ENCODE measurements at places on chromosomes 2 and 18. TPM values are rescaled to one million over a fixed set of nuclear protein-coding genes. Genes with fewer than 3 reads are reported as not detected.

GRCh38 chr2:85861650-85862049, 27.1 kb downstream of the ST3GAL5 start:
- no peak for DNase-seq

Gene INSIG2
- 32.3 TPM for total RNA-seq

DNA sequence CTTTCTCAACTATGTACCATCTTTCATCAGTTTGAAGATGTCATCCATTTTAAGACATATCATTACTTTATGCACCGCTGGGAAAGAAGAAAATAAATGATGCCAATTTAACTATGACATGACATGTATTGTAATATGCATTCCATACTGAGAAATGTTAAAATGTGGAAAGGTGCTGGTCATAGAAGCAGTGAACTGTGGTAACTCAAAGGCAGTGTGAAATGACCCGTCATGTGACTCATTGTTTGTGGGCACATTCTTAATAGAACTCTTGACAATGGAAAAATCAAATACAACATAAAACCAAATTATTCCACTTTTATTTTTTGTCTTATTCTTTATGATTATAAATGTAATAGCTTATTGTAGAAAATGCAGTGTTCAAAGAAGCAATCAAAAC, 455.0 kb upstream of the ST6GAL2 start:
- DNase-seq: no peak

Gene TMEM198
- total RNA-seq: 2.0 TPM

GRCh38 chr2:21261591-21261990, 137.8 kb downstream of the TDRD15 start:
- no peak for DNase-seq

DNA sequence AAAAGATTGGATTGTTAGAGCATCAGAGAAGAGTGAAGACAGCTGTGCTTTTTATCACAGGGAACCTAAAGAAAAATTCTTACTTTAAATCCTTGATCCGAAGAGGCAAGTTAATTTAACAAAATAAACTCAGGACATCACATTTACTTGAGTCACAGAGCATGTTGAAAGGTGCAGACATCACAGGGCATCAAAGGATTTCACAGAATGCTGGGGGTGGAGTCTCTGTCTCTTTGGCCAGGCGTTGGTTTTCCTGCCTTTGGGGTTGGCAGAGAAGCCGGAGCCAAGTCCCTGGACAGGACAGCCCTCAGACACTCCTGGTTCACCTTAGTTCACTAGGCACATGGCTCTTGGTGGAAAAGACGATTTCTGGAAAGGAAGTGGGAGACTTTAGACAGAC, 56.3 kb downstream of the SH3RF3 start:
- DNase-seq: no peak

Gene SLC30A3
- total RNA-seq: 0.53 TPM

DNA sequence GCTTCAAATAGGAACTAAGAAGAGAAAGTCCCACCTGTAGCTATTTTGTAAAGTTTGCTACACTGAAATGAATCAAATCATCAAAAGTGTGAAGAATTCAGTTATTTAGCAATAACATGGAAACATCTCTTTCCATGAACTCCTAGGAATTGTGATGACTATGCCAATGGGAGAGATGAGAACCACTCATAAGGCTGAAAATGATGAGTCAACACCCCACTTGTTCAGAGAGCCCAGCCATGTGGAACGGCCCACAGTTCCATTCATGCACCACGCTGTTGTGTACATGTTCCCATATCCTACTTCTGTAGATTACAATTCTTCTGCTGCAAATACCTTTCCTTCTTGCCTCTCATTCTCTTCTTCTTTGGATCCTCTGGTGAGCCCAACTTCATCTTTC, 645.5 kb upstream of the ID2 start:
- DNase-seq: no peak

DNA sequence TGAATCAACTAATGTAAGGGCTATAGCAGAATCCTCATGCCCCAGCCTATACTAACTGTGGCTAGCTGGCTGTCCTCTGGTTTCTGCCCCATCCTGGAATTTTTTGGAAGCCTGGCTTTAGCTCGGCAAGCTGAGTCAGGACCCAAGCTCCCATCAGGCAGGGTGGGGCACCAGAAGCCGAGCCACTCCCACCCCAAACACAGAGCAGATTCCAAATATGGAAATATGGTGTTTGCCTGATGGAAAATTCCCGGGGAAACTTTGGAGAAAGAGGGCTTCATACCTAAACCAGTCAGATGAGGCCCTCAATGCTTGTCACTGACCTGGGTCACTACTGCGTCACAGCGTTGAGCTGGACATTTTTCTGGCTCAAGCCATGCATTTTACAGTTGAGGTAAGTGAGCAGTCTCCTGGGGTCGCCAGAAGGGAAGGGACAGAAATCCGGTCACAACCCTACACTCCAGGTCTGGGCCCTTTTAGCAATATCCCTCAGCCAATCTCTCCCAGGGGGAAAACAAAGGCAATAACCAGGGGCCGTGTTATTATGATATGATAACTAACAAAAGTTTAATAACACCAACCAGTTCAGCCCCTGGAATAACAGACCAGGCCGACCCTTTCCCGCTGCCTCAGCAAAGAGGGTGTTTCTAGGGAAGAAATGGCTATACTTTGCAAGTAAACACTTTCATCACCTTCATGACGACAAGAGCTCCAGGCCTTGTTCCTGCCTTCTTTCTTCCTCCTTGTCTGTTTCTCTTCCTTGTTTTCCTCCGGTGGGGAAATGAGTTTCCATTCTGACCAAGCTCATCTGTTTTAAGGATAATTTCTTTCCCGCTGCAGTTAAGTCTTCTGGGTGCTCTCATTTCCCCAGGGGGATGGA, 37.7 kb downstream of the PSD4 start:
- DNase-seq: no peak

- no peak for DNase-seq
Measured at GRCh38 chr2:182887753-182888415, 21.4 kb upstream of the FRZB start.

Gene PDE6D
- 27.0 TPM for total RNA-seq

DNA sequence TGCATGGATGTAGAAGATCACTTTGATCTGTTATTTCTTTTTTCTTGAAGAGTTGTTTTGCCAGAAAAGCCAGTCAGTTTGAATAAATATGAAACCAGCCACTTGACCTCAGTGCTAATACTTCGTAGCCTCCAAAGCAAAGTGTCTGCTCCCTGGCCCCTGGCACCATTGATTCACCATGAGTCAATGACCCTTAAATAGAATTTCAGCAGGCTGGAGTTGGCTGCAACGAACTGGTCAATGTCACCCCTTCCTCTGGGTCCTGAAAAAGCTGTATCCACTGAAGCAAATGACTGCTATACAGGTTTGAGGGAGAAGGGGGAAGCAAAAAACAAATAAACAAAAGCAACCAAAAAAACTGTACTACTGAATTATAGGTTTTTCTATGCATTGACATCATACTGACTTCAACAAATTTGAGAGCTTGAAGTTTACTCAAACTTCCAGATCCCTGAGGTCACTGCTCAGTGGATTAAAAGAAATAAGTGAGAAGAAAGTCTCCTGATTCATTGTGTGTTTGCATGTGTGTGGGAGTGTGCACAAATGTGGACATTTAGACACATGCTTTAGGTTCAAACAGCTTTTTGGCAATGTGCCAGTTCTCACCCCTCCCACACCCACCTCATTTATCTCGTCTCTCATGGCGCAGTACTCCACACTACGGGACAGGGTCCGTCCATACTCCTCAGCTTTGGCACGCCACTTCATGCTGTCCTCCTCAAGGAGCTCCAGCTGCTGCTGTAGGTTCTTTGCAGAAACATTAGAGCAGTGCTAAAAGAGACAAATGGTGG, 58.1 kb upstream of the TTN start:
- DNase-seq: no peak

Gene ERICH2
- total RNA-seq: not detected

Gene SETBP1
- total RNA-seq: 46.7 TPM

Gene ASXL3
- total RNA-seq: 16.8 TPM

- DNase-seq: peak; percentile 67
Measured at GRCh38 chr18:53551868-53552426, 672.5 kb downstream of the MBD2 start.

DNA sequence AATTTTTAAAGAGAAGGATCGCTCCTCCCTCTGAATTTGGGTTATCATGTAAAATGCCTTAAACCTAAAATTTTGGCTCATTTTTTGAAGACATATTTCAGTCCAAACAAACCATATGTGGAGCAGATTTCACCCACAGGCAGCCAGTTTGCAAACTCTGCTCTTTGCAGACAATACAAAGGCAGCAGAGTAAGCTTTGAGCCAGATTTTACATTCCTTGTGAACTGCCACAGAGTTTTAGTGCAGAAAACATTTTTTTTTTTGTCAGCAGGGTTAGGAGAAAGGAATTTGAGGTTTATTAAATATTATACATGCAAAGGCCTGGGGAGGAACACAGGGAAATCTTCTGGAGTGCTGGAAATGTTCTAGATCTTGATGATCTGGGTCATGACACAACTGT, 171.9 kb upstream of the FN1 start:
- DNase-seq: no peak

DNA sequence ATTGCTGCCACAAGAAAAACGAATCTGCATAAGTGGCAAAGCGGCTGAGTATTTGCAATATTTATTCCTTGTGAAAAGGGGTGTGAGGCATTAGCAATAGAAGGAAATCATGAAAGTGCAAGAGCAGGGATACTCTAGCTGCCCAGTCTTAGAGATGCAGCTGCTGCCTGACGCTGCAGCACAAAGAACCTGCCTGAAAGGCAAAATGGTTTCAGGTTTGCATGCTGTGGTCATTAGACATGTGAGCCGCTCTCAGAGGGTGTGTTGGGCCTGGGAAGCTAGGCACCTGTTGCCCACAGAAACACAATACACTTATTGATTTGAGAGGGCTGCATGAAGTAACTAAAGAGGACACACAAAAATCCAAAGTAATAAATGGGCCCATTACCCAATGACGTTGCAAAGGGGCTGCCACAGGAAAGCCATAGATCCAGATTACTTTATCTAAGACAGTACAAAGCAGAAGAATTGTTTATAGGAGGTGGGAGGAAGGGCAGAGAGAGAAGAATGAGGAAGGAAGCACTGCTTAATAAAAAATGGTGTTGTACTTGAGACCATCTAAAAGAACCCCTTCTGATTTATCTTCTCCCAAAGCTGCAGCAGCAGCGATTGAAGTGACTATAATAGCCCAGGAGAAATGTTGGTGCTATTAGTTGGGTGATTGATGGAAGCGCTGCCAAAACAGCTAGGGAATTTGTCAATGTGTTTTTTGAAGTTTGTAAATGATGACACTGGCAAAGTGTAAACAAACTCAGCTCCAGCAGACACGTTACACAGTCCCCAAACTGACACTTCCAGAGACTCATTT, 492.4 kb upstream of the ACVR2A start:
- DNase-seq: no peak

Gene TMEM131
- 68.6 TPM for total RNA-seq

GRCh38 chr2:238864207-238865014, 16.5 kb downstream of the TWIST2 start:
- DNase-seq: peak; percentile 88

Gene CNTNAP5
- 1.8 TPM for total RNA-seq

DNA sequence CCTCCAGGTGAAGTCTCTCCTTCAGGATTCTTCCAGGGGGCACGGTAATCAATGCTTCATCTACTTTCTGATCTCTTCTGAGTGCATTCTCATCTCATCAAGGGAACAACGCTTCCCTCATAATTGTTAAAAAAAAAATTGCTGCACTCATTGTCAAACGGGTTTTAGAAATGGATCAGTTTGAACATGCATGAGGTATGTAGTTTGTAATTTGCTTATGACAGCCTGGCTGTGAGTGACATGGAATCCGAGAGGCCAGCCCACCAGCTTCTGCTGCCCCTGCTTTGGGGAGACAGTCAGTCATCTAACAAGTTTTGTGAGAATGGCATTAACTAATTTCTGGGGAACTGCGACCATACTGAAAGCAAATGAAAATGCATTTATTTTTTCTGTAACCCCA, 791.9 kb upstream of the SOX11 start:
- DNase-seq: no peak

Gene FOXI3
- not detected for total RNA-seq

- DNase-seq: no peak
Measured at GRCh38 chr18:70368903-70369302, 80.1 kb downstream of the SOCS6 start.

GRCh38 chr2:64699712-64700111, 46.0 kb upstream of the SERTAD2 start:
- DNase-seq: no peak

- no peak for DNase-seq
Measured at GRCh38 chr2:40113997-40114396, 334.9 kb upstream of the THUMPD2 start.

- DNase-seq: no peak
Measured at GRCh38 chr2:237964194-237964577, 2.6 kb upstream of the UBE2F start.

DNA sequence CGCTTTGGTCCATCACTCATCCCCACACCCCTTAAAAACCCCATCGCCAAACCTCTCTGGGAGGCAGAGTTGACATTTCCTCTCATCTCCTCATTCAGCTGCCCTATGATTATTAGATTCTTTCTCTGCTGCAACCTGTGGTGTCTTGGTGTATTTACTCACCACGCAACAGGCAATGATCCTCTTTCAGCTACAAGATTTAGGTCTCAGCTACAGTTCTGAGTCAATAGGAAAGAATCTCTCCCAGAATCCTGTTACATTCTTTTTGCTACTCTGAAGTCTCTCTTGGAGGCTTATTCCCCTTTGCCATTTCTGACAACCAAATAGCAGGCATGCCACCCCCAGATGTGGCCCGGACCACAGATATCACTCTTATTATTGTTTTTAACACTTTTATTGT, 468.3 kb upstream of the GYPC start:
- no peak for DNase-seq

Gene SERPINB3
- total RNA-seq: 0.16 TPM

DNA sequence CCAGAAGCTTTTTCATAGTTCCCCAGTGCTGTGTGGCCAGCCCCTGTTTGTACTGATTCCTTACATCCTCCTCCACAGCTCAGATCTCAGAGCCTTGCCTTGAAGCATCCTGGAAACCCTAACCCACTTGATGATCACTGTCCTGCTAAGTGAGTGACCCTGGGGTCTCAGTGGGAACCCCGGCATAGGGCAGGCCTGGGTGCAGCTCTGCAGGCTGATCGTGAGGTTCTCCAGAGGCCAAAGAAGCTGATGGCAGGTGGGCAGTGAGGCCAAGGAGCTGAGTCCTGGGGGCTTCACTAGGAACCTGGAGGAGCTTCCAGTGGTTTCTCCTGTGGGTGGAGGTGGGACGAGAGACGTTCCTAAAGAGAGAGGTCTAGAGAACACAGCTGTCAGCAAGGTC, 47.4 kb upstream of the BIN1 start:
- DNase-seq: no peak

Gene TMEM17
- total RNA-seq: 2.6 TPM

Gene PASK
- 4.8 TPM for total RNA-seq

GRCh38 chr2:187364696-187365095, 83.4 kb downstream of the CALCRL start:
- DNase-seq: no peak

GRCh38 chr2:145155196-145155595, 635.3 kb upstream of the ZEB2 start:
- no peak for DNase-seq

GRCh38 chr2:12493031-12493513, 223.7 kb upstream of the TRIB2 start:
- peak; percentile 15 for DNase-seq

Data from urinary bladder (tissue), 4 donors.